ENCODE measurements at places on chromosomes 5 and 9. TPM values are rescaled to one million over a fixed set of nuclear protein-coding genes. Genes with fewer than 3 reads are reported as not detected.

- DNase-seq, result no peak
Measured at GRCh38 chr5:8192840-8193239, 323.9 kb downstream of the MTRR start.

DNA sequence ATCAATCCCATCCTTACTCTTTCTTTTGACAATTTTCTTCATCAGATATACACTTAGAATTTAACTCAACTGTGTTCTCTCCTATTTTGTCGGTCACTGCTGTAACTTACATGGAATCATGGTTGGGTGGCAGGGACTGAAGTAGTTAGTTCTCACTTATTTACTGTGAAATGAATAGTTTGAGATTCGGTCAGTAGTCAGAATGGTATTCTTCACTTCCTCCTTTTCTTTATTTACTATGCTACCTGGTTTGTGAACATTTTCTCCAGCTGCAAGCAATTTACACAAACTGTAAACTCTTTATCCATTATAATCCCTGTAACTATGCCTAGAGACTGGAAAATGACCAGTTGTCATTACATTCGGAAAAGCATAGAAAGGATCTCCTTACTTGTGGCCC lies 41.5 kb upstream of the GDNF start:
- DNase-seq, result no peak

GRCh38 chr5:136208916-136209315 lies 16.0 kb upstream of the SMIM32 start:
- no peak for DNase-seq

DNA sequence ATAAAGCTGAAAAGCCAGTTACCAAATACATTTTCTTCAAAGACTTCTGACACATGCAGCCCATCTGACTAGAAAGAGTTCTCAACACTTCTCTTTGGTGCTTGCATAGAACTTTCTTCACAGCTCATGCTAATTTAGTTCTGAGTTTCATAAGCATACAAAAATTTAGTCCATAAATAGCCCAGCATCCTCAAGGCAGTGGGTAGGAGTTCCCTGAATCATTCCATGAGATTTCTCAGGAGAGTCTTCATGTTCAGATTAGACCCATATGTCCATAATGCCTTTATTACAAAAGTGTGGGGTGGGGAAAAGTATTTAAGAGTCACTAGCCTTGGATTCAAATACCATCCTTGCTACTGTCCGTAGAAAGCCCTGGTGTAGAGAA lies 290.2 kb upstream of the RGMB start:
- no peak for DNase-seq

DNA sequence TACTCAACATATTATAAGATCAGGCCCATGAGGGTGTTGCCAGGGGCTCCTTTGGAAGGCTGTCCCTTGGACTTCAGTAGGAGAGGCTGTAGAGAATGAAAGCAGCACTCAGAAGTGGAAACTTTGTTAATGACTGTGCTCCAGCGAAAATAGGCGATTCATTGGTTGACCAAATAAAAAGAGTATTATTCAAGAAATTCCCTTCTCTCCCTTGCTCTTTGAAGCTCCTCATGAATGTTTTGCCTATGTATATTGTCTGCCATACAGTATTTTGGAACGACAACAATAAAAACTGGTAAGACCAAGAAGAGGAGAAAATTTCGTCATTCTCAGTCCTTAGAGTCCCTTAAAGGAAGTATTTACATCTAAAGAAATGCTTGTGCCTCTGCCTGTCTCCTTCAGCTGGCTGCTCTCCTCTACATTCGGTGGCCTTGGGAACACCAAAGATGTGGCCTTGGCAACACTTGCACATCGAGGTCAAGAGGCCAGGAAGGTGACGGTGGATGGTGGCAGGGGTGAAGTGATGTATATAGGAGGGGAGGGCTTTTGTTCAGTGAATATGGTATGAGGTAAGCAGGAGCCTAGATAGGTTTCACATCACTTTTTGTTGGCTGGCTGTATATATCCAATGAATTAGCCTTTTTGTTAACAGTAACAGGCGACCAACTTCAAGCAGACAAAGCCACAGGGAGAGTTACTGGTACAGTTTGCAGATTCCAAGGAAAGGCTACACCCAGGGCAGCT lies 95.0 kb upstream of the ACTBL2 start:
- DNase-seq, result no peak

- no peak for DNase-seq
Measured at GRCh38 chr5:113245427-113246225, 189.2 kb downstream of the TSSK1B start.

DNA sequence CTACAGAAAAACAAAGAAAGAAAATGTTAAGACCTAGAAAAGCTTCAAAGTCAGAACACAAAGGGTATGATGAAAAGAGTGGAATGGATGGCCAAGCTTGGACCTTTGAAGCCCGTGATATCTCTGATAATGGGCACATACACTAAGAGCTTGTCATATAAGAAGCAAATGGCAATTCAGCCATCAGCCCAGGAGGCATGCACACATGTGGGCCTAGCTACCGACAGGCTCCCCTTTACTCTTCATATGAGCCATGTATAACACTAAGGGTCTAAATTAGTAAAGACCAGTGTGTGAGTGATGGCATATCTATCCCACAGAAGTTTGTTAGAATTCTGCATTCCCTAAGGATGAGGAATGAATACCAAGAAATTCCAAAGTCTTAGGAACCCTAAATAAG lies 20.1 kb downstream of the GRHPR start:
- DNase-seq, result no peak

DNA sequence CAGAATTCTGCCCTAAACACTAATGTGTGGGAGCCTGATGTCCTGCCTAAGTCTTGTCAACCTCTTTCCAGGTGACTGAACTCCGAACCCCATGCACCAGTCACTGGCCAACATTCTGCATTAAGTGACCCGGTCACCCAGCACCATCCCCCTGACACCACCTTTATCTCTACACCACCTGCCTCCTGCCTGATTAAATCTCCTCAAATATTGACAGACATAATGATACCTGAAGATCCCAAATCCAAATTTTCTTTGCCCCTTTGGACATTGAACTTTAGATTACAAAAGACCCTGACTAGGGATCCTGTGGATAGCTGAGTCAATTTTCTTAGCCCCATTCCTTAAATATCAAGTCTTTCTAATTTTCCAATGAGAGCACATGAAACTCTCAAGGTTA lies 150.1 kb downstream of the GHR start:
- DNase-seq, result no peak

GRCh38 chr5:153700940-153701339 lies 210.5 kb downstream of the GRIA1 start:
- DNase-seq, result no peak

DNA sequence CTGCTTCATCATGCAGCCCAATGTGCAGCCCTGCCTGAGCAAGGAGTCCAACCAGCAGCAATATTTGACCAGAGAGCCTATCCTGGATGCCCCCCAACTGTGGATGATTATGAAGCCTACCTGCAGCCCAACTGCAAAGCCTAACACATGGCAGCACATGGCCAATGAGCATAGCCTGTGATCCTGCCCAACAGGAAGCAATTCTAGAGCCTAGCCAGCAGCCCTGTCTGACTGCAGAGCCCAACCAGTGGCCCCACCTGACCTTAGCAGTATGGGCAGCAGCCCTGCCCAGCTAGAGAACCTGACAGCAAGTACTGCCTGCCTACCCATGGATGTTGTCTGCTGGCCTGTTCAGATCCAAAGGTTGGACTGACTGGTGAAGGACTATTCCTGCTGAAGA lies 97.3 kb upstream of the SH3GL2 start:
- no peak for DNase-seq

DNA sequence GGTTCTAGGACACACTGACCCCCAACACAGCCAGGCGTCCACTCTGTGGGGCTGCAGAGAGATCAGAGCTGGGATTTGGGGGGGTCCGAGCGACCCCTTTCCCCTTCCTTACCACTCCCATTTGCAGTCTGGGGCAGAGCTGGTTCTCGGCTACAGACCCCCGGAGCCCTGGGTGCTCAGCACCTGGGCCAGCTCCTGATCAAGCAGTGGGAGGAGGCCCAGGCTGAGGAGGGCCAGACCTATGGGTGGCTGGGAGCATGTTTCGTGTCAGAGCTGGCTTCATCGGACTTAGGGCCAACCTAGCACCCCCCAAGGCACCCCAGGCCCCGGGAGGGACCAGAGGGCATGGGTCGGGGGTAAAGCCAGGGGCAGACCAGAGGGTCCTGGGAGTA lies 7.6 kb downstream of the GRIN1 start:
- no peak for DNase-seq

- no peak for DNase-seq
Measured at GRCh38 chr9:104142799-104143549, 48.9 kb downstream of the SMC2 start.

- no peak for DNase-seq
Measured at GRCh38 chr9:22079873-22080341, 70.8 kb upstream of the CDKN2B start.

DNA sequence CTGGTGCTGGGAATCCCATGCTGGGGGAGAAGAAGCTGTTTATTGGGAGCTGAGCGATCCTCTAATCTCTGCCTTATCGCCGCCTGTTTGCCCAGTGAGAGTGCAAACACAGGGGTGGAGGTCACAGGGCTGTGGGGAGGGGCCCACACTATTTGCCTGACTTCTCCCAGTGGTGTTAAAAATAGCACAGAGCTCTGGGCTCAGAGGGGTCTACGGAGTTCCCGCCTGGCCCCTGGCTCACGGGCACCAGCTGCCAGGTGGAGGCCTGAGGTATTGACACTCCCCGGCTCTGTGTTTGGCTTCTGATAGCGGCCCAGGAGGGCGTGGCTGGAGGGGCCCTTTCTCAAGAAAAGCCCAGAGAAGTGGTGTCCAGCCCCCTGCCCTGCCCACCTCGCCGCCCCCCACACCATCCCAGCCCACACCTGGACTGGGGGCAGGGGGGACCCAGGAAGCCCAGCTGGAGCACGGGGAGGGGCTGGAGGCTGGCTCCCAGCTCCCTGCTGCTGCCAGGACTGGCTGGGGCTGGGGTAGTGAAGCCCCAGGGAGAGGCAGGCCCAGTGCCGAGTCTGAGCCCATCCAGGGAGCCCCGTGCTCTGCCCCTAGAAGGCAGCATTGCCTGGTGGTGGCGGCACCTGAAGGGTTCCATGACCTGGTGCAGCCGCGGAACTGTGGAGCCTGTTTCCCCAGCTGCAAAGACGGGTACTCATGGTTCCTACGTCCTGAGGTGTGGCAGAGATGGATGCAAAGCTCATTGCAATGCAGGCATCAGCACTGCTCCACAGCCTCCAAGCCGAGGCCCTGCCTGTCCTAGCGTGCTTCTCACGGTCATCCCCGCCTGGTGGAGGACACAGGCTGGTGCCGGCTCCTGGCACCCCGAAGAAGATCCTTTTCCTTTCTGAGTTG lies 35.7 kb upstream of the EGFL7 start:
- no peak for DNase-seq

DNA sequence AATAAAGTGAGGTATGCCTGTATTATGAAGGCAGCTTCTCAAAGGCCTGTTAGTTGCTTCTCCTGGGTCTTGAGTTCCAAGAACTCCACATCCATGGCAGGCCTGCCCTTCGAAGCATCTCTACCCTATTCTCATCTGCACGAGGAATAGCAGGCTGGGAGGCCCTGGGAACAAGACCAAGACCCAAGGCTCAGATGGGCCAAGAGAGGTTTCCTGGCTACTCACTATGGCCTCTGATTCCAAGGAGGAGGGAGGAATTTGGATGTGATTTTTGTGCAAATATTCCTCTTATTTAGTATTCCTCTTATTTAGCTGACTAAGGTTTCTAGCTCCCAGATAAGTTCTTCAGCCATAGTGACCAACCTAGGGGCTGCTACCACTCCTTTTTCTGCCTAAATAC lies 151.3 kb downstream of the SAXO1 start:
- no peak for DNase-seq

DNA sequence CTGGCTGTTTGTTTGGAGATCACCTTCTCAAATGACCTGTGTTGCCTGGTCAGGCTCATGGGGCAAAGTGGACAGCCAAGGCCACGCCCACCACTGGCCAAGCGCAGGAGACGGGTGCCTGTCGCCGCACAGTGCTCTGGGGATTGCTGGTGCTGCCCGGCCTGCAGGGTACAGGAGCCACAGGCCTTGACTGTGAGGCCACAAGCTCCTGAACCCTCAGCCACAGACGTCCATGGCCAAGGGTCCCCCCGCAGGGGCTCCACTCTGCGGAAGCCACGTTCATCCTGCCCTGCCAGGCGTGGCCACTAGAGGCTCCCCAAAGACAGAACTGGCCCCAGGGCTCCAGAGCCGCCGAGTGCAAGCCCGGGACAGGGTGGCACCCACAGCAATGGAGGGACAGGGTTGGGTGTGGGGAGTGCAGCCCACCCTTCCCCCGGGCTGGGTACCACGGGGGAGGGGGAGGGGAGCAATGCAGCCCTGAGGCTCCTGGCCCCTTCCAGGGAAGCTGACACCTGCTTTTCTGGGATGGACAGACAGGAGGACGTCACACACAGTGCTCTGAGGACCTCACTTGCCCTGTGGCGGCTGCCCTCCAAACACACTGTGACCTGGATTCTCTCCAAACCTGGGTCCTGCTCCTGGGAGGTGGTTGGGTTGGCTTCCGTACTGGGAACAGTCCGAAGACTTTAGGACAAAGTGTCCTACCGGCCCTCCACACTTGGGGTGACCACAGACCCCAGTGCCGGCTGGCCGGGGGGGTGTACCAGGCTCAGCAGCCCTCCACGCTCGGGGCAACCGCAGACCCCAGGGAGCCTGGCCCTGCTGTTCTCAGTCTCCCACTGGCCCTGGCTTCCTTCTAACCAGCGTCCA lies 21.5 kb downstream of the TPPP start:
- no peak for DNase-seq

- no peak for DNase-seq
Measured at GRCh38 chr9:114371973-114372917, 15.5 kb downstream of the AKNA start.

The C1QTNF2 gene
- 3.7 TPM for total RNA-seq

The SPATA31A1 gene
- not detected for total RNA-seq

The REEP2 gene
- 3.5 TPM for total RNA-seq
